Psoas muscle (tissue), 8 donors: ENCODE measurements at places on chromosomes 6 and 20.

GRCh38 chr6:13284646-13285045 is 43.7 kb downstream of the TBC1D7 start:
- H3K4me1 ChIP-seq, result no peaks in the 10 kb centered on the region
- DNase-seq, result no peak
- no peaks in the 10 kb centered on the region for H3K27me3 ChIP-seq

DNA sequence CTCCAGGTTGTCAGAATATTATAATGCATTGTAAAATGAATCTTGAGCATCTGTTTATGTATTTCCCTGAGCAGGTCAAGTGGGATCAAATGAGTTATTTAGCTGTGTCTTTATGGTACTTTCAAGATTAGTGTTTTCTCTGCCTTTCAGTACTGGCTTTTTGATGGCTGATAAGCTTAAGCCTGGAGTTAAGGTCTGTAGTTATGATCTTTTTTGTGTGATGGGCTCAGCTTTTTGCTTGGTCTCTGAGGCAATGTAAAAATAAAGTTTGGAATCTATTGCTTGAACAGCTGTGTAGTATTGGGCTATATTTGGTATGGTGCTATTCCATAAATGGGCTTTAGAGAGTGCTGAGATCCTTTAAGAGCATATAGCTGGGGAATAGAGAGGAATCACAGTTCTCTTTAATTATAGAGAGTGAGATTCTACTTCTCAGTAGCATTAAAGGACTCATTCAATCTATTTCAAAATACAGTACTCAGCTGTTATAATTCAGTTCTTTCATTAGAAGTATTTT is 40.7 kb downstream of the ZNF451 start:
- DNase-seq, result no peak
- no peak overlapping the region for H3K27ac ChIP-seq
- H3K36me3 ChIP-seq, result peaks cover 46% of the 10 kb centered on the region
- H3K4me3 ChIP-seq, result no peak overlapping the region

- peaks cover 45% of the 10 kb centered on the region for H3K36me3 ChIP-seq
- peak; percentile 65 for DNase-seq
- no peak overlapping the region for H3K4me3 ChIP-seq
- peak overlapping the region; percentile 71 for H3K27ac ChIP-seq
- H3K27me3 ChIP-seq, result no peaks in the 10 kb centered on the region
Observed at GRCh38 chr20:41177636-41178035, 40.3 kb downstream of the PLCG1 start.

DNA sequence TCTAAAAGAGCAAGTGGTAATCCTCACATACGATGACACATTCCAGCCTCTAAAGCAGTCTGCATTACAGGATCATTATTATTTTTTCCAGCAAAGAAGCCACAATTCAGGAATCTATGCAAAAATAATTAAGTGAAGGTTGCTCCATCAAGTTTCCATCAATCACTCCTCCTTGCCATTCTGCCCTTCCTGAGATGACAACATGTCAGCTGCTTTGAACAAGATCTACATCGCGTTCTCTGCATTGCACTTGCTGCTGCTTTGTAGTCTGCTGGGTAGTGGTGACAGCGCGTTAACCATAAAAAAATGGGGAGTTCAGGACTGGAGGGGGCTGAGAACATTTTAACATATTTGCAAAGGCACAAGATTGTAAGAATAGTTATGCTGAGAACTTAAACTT is 147.7 kb downstream of the GMPR start:
- no peak overlapping the region for H3K4me3 ChIP-seq
- no peaks in the 10 kb centered on the region for H3K36me3 ChIP-seq
- H3K4me1 ChIP-seq, result peaks cover 17% of the 10 kb centered on the region
- no peaks in the 10 kb centered on the region for H3K27me3 ChIP-seq
- no peak for DNase-seq
- H3K27ac ChIP-seq, result no peak overlapping the region

DNA sequence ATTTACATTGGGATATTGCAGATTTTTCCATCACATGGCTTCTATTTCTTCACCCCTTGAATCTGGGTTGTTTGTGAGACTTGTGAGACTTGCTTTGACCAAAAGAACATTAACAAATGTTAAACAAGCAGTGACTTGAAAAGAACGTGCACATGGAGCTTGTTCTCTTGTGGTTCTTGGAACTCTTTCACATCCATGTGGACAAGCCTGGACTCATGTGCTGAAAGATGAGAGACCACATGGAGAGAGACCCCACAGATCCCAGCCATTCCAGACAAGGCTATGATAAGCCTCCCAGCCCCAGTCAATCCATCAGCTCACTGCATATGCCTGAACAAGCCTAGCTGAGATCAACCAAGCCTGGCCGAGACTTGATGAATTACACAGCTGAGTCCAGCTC is 1365.7 kb upstream of the GJE1 start:
- no peaks in the 10 kb centered on the region for H3K4me1 ChIP-seq
- H3K36me3 ChIP-seq, result no peaks in the 10 kb centered on the region
- no peak overlapping the region for H3K4me3 ChIP-seq

DNA sequence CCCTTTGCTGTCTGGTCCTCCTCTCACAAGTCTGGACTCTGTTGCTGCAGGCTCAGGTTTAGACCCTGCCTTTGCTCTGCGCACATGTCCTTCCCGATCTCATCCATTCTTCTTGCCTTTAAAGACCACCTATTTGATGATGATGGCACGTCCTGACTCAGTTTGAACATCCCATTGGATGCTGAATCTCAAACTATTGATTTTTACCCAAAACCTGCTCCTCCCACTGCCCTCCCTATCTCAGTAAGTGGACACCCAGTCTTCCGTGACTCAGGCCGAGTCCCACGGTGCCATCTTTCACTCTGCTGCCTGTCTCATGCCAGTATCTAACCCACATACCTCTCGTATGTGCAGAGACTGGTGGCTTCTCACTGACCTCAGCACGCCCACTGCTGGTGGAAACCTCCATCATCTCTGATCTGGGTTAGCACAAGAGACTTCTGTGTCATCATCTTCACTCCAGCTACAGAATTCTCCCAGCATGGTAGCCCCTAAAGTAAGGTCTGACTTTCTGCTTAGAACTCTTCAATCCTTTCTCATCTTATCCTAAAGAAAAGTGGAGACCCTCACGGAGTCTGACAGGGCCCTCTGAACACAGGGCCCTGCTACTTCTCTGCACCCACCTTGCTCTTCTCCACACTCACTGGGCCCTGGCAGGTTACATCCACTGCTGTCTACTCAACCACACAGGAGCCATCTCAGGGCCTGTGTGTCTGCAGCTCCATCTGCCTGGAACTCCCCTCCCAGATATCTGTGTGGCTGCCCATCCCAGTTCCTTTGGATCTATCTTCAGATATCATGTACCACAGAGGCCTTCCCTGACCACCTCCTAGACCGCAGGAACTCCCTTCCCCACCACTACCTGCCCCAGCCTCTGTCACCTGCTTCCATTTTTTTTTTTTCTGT is 387.1 kb upstream of the AGPAT4 start:
- no peak overlapping the region for H3K4me3 ChIP-seq
- no peaks in the 10 kb centered on the region for H3K36me3 ChIP-seq
- H3K27me3 ChIP-seq, result no peaks in the 10 kb centered on the region
- H3K27ac ChIP-seq, result no peak overlapping the region
- no peaks in the 10 kb centered on the region for H3K4me1 ChIP-seq
- no peak for DNase-seq
